ENCODE measurements at places on chromosomes 1 and 21.

DNA sequence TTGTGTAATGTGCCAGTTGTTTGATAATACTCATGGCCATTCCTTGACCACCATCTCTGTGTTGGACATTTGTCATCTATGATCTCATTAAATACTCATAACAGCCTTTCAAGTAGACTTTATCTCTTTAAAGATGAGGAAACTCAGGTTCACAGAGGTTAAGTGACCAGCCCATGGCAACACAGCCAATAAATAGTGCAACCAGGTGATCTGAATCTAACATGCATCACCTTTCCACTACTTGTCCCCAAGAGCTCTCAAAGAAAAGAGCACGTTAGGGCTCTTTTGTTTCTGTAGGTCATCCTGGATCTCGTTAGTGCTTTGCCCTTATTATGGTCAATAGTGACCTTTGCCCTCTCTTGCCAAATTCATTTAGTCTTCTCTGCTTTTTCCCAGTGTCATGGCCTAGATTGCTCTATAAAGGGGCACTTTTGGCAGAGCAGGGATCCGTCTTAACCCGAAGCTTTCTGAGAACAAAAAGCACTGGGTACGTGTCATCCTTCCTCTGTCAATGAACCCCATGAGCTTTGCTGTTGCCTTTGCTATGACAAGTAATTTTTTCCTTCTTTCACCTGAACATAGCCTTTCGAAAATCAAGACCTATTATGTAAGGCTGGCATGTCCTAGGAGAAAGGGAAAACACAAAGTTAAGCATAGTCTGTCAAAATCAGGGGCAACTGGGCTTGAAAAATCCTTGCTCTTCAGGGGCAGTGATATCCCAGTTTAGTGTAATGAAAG lies 88.0 kb upstream of the PLXNA2 start:
- DNase-seq = no peak

- DNase-seq = no peak
Observed at GRCh38 chr21:27103768-27104167, 136.9 kb upstream of the ADAMTS5 start.

DNA sequence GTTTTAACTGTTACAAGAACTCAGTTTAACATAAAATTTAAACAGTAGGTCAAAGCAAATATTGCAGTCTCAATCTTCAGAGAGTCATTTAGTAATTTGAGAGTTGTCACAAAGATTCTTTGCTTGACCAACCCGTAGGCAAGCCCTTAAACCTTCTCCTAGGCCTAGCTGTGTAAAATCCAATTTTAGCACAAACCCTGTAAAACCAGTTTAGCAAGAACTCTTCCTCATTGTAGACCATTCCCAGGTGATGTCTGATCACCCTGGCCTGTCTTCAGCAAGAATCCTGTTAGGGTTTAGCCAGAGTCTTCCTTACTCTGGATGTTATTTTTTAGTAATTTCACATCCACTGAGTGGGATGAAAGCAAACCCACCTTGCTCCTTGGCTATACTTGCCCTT lies 30.1 kb downstream of the LRIG2 start:
- no peak for DNase-seq

DNA sequence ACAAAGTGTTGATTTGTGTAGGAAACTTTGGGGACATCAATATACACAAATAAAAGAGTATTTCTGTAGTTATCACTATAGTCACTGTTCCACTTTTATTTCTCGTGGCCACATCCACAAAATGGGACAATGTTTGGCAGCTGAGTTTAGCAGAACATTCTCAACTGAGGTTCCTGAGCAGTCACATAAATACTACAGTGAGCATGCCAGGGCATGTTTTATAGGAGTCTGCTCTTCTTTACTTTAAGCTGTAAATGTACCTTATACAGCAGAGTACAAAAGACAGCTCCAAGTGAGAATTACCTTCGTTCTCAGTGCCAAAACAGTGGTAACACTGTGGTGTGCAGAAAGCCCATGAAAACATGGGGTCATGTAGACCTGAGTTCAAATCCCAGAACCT lies 5.0 kb downstream of the BTG3 start:
- no peak for DNase-seq

GRCh38 chr1:202745323-202745888 lies 35.2 kb upstream of the SYT2 start:
- DNase-seq = no peak

GRCh38 chr1:43861988-43862735 lies 71.4 kb upstream of the ARTN start:
- no peak for DNase-seq

GRCh38 chr1:180643693-180644092 lies 11.9 kb downstream of the XPR1 start:
- no peak for DNase-seq

GRCh38 chr1:164971921-164972415 lies 384.5 kb downstream of the LMX1A start:
- no peak for DNase-seq

- no peak for DNase-seq
Observed at GRCh38 chr1:213066363-213066762, 15.3 kb downstream of the RPS6KC1 start.

DNA sequence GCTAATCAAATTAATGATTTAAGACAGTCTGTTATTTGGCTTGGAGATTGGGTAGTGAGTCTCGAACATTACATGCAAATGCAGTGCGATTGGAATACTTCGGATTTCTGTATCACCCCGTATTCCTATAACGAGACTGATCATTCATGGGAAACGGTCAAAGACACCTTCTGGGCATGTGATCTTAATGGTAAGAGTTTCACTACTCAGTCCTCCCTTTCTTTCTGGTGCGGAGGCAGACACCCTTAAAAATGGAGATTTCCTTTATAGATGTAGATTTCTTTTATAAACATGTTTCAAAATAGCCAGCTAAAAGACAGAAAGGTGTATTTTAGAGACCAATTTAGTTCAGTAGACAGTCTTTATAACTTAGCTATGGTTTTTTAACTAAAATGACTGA lies 74.4 kb downstream of the HS2ST1 start:
- no peak for DNase-seq

DNA sequence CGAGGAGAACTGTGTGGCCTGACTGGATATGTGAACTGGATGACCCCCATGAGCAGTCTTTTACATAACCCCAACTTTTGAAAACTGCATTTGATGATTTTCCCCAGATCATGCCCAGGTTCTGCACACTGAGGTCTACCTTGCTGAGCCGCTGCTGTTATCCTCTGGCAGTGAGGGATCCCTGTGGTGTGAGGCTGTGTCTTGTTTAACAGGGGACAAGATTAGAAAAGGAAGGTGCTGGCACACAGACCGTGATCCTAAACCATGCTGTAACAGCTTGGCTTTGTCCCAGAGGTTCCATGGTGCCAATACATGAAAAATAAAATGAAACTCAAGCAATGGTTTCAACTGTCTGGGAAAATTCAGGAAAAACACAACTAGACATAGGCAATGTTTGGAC lies 134.2 kb downstream of the ZZZ3 start:
- DNase-seq = no peak

- no peak for DNase-seq
Observed at GRCh38 chr1:89557956-89558355, 33.3 kb downstream of the LRRC8B start.

DNA sequence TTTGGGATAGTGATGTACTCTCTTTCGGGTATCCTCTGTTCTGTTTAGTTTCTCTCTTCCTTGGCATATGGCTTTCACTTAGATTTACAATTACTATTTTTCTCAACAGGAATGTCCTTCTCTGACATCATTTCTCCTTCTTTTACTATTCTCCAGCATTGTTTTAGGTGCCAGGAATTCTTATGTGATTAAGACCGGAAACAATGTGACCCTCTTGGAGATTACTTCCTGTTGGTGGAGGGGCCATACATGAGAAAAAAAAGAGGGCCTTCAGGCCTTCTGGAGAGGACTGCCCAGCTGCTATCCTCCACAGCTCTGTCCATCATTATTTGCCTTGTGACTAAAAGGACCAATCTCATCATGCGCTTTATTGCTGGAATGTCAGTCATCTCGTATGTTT lies 50.4 kb upstream of the ADAMTS5 start:
- DNase-seq = no peak

DNA sequence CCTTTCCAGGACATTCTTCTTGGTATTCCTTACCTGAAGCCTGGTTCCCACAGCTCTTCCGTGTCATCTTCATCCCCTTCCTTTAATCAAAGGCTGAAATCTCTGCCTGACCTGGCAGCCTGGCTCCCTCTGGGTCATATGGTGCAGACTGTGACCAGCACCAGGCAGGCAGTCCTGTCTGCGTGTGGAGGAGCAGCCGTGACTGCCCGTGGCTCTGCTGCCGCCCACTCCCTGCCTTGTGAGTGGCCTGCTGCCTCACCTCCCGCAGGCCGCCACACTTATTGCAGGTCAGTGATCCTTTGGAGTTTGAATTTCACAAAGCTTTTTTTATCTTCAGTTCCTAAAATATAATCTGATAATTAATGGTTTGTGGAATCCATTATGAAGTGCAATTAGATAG lies 36.2 kb upstream of the EPHA8 start:
- DNase-seq = no peak

GRCh38 chr1:33332881-33333280 lies 12.0 kb upstream of the A3GALT2 start:
- DNase-seq = no peak

DNA sequence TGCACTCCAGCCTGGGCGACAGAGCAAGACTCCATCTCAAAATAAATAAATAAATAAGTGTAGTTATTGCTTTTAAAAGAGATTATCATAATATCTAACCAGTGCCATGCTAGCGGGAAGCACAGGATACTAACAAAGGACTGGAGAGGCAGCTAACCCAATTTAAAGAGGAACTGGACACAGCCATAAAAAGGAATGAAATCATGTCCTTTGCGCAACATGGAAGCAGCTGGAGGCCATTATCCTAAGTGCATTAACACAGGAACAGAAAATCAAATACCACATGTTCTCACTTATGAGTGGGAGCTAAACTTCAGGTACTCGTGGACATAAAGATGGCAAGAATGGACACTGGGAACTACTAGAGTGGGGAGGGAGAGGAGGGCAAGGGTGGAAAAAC lies 54.9 kb downstream of the TM2D1 start:
- DNase-seq = no peak

GRCh38 chr1:41783189-41783639 lies 135.5 kb downstream of the HIVEP3 start:
- DNase-seq = no peak

GRCh38 chr1:181187337-181188126 lies 99.0 kb downstream of the IER5 start:
- no peak for DNase-seq

GRCh38 chr1:151990058-151990855 lies 3.4 kb downstream of the S100A10 start:
- DNase-seq = no peak

DNA sequence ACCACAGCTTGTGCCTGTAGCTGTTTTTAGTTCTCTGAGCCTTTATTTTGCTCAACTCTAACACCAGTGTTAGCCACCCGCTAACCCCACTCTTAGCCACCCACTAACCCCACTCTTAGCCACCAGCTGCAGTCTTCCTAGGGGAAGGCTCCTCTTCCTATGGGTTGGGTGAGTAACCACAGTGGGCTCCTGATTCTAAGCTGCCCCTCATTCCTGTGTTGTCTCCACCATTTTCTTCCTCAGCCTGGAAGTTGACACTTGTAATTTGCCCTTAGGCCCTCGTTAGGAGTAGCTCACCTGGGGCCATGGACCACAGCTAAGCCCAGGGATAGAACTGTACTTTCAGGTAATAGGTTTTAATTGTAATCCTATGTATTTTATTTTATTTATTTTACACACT lies 782.9 kb upstream of the TPTE start:
- DNase-seq = no peak

- peak; percentile 37 for DNase-seq
Observed at GRCh38 chr1:203128716-203129500, 1.4 kb downstream of the ADORA1 start.

GRCh38 chr1:191101960-191102359 lies 624.3 kb upstream of the BRINP3 start:
- DNase-seq = no peak

- DNase-seq = no peak
Observed at GRCh38 chr1:164675342-164675904, 116.4 kb downstream of the PBX1 start.

GRCh38 chr1:28062806-28063205 lies 25.6 kb downstream of the EYA3 start:
- DNase-seq = no peak

DNA sequence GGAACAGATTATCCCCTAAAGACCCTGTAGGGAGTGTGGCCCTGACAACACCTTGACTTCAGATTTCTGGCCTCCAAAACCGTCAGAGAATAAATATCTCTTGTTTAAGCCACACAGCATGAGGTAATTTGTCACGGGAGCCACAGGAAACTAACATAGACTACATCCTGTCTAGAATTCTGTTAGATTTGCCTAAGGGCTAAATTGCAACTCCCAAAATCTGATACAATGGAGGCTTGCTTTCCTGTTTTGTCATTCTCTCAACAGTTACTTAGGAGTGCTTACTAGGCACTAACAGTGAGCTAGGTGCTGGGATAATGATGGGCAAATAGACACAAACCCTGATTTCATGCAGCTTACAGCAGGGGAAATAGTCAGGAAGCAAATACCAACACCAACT lies 141.6 kb downstream of the MIS18A start:
- no peak for DNase-seq

- no peak for DNase-seq
Observed at GRCh38 chr1:154454386-154455120, 47.5 kb upstream of the TDRD10 start.

GRCh38 chr1:19202396-19202795 lies 7.7 kb downstream of the UBR4 start:
- no peak for DNase-seq

GRCh38 chr1:215273838-215274516 lies 191.4 kb downstream of the KCNK2 start:
- no peak for DNase-seq

DNA sequence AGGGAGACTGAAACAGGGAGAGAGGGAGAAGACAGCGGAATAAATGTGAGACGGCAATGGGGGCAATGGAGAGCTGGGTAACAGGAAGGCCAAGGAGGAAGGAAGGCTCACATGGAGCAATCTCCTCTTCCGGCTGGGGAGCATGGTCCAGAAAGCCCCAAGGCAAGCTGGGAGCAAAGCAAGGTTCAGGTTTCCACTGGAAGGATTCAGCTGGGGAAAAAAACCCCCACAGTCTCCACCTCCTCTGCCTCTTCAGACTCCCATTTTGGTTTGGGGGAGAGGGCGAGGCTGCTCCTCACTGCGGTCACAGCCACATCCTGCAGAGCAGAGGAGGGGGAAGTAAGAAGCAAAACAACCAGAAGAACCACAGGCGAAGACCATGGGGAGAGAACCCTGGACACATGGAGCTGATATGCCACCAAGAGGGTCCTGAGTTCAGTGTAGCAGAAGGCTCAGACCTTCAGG lies 650 bp downstream of the TNFAIP8L2 start:
- DNase-seq = peak; percentile 85

GRCh38 chr21:33543505-33544129 lies 779 bp downstream of the SON start:
- peak; percentile 88 for DNase-seq

- DNase-seq = no peak
Observed at GRCh38 chr1:102628109-102628613, 480.2 kb downstream of the COL11A1 start.

DNA sequence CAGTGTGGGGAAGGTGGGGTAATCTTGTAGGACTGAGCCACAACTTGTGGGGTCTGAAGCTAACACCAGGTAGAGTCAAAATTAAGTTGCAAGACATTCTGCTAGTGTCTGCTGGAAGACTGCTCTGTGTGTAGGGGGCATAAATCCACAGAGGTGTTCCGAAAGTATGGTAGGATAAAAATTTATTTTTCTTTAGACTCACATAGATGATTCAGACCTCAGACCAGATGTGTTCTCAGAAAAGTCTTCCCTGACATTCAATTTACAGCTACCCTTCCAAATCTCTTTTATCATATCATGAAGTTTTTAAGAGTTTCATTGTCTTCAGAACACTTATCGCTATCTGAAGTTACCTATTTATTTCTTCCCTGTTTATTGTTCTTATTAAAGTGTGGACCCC lies 21.3 kb downstream of the DUSP10 start:
- no peak for DNase-seq

- DNase-seq = peak; percentile 47
Observed at GRCh38 chr1:152182944-152183361, 23.9 kb upstream of the RPTN start.
